ENCODE measurements at places on chromosomes 12 and 14. TPM values are rescaled to one million over a fixed set of nuclear protein-coding genes. Genes with fewer than 3 reads are reported as not detected.

DNA sequence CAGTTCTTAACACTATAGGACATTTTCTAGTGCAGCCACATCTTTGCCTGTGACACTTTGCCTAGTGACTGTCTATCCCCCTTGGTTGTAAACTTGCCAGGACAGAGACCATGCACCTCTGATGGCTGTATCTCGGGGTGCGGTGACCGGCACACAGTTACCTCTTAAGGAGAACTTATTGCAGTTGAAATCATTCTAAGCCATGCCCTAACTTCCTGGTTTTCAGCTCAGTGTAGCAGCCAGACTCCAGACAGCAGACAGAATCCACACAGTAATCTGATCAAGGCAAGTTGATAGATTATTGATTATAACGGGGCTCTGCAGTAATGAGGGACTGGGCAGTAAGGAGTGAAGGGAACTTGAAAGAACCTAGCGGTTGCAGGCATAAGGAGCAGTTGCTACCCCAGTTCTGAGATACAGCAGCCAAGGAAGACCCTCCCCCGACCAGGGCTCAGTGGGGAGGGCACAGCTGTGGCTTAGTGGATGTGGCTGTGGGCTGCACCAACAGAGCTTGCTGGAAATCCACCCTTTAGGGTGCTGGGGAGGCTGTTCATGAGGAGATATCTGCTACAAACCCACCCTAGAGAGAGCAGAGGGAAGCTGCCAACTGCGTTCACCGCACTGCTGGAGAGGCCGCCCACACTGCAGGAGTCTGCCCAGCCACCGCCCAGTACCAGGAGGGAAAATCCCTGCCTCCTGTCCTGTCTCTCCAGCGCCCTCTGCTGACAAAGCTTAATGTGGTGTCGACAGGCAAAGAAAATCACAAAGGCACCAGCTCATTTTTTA lies 58.2 kb upstream of the BEGAIN start:
- DNase-seq, result peak; percentile 83
- peak overlapping the region; percentile 27 for H3K4me3 ChIP-seq
- H3K27me3 ChIP-seq, result no peaks in the 10 kb centered on the region
- no peaks in the 10 kb centered on the region for H3K36me3 ChIP-seq

DNA sequence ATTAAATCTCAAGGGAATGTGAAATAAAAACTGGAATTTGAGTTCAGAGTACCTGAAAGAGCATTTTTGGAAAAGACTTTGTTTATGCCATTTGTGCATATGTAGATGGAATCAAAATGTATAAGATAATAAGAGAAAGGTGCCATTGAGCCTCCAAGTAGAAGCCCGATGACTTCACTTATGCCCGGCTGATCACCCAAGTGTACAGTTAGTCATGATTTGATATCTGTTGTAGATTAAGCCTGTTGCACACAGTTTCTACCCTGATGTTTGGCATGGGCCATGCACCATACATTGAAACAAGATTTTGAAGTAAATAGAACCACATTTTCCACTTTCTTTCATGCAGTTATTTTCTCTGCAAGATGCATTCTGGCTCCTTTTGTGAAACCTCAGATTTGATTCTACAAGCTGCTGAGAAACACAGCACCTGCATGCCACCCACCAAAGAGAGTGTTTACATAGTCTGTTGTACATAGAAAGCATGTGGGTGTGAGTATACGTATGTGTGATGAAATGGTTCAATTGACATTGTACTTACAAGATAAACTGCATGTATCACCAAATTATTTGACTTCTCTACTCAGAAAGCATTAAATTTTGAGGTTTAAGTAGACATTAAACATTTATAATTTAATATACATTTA lies 772.5 kb downstream of the DIO2 start:
- no peak for DNase-seq
- H3K27ac ChIP-seq, result no peak overlapping the region
- no peaks in the 10 kb centered on the region for H3K36me3 ChIP-seq

DNA sequence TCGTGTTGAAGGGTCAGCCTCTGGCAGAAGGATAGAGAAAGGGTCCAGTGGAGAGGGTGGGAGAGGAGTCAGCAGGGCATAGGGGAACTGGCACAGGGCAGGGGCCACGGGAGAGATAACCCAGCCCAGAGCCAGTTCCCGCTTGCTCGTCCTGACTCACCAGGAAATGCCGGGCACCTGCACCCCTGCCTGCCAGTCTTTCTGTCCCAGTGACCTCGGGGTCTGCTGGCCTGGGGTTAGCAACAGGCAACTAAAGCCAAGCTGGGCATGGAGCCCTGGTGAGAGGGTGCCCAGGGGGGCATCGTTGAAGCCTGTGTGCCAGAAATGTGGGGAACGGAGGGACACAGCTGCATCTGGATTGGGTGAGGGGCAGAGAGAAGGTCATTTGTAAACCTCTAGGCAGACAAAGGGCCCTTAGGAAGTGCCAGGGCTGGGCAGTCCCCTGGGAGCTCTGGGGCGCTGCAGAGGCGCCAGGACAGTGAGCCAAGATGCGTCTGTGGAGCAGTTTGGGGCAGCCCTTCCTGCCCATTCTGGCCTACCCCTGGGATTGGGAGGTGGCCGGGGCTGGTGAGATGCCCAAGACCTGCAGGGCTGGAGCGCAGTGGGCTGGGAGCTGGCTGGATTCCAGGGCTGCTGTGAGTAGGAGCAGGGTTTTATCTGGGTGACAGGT lies 5.5 kb downstream of the TNFAIP2 start:
- H3K27ac ChIP-seq, result no peak overlapping the region
- peaks cover 6% of the 10 kb centered on the region for H3K27me3 ChIP-seq
- no peak for DNase-seq

DNA sequence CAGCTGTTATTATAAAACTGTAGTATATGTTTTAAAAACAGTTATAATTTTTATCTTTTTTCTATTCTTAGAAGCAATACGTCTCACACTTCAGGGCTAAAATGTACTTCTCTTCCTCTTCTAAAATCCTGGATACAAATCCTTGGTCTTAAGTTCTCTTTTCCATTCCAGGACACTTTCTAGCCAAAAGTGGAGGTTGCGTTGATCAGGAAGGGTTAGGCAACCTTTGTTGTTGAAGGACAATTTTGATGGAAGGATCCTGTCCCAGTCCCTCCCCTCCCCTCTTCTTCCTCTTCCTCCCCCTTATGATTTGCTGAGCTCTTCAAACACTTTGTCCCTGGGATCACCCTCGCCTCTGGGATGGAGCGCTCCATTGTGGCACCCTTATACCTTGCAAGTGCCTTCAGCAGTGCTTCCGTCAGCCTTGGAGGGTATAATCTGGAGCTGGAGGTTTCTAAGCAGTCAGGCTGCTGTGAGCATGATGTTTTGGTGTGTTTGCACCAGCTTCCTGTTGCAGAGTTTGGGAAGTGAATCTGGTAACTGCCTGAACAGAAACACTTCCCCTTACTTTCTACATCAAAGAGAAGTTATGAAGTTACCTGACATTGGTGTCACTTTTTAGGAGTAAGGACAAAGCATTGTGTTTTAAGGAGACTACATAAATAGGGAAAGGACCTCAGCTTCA lies 87.4 kb upstream of the SLC38A2 start:
- no peaks in the 10 kb centered on the region for H3K36me3 ChIP-seq
- H3K4me1 ChIP-seq, result peaks cover 56% of the 10 kb centered on the region
- H3K4me3 ChIP-seq, result no peak overlapping the region
- H3K27ac ChIP-seq, result no peak overlapping the region

- H3K27ac ChIP-seq, result peak overlapping the region; percentile 81
- peaks cover 43% of the 10 kb centered on the region for H3K4me1 ChIP-seq
- no peaks in the 10 kb centered on the region for H3K36me3 ChIP-seq
- DNase-seq, result no peak
Observed at GRCh38 chr14:50232276-50232642, 881 bp upstream of the SOS2 start.

GRCh38 chr12:14066021-14066420 lies 84.6 kb upstream of the GRIN2B start:
- no peaks in the 10 kb centered on the region for H3K27me3 ChIP-seq
- no peak for DNase-seq
- H3K4me3 ChIP-seq, result no peak overlapping the region
- H3K36me3 ChIP-seq, result no peaks in the 10 kb centered on the region

DNA sequence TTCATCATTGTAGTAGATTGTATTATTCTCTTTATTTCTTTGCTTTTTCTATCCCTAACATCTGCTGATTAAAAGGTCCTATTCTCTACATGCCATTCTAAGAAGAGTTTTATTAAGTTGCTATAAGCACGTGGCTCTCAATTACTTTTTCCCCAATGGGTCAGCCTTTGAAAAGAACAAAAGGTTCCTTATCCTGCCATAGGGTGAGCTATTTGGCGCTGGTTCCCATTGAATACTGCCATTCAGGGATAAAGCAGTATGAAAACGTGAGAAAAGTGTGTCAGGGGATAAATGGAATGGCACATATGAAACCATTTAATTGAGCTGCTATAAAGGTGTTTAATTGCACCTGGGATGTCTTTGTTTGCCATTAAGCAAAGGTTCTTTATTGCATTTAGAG lies 80.9 kb downstream of the SYNE2 start:
- no peaks in the 10 kb centered on the region for H3K36me3 ChIP-seq
- H3K27ac ChIP-seq, result no peak overlapping the region
- H3K27me3 ChIP-seq, result no peaks in the 10 kb centered on the region
- H3K4me3 ChIP-seq, result no peak overlapping the region
- DNase-seq, result no peak
- peaks cover 62% of the 10 kb centered on the region for H3K4me1 ChIP-seq

- no peak overlapping the region for H3K4me3 ChIP-seq
- no peaks in the 10 kb centered on the region for H3K36me3 ChIP-seq
Observed at GRCh38 chr14:104522926-104523545, 56.5 kb upstream of the C14orf180 start.

The RASSF9 gene
- total RNA-seq, result not detected

The POTEM gene
- not detected for total RNA-seq

The CCDC197 gene
- not detected for total RNA-seq

The PTPRQ gene
- not detected for total RNA-seq

The KRT85 gene
- total RNA-seq, result not detected
